ENCODE measurements at places on chromosomes 12 and 14.

DNA sequence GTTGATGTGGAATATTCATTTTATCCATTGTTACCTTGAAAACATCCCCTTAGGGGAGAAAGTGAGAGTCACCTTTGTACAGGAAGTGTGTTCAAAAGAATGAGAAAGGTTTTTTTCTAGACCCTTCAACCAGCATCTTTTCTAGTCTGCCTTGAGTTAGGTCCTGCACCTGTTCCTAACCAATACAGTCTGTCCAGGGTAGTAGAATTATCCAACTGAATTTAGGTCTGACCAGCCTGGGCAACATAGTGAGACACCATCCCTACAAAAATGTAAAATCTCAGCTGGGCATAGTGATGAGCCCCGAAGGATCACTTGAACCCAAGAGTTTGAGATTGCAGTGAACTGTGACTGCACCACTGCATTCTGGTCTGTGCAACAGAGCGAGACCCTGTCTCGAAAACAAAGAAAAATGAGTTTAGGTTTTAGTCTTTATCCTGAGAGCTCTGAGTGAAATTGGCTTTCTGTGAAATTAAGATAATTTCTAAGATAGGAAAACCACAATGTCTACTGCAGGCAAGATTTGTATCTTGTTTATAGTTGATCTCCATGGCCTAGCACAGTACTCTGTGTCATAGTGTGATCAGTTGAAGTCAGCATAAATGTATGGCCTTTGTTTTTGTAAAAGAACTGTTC, 25.2 kb downstream of the ARHGAP5 start:
- DNase-seq = no peak

- DNase-seq = no peak
Observed at GRCh38 chr12:109236257-109236656, 72.8 kb downstream of the FOXN4 start.

GRCh38 chr12:88451205-88451604, 129.1 kb downstream of the KITLG start:
- no peak for DNase-seq

- DNase-seq = no peak
Observed at GRCh38 chr12:18819484-18819883, 81.6 kb downstream of the CAPZA3 start.

DNA sequence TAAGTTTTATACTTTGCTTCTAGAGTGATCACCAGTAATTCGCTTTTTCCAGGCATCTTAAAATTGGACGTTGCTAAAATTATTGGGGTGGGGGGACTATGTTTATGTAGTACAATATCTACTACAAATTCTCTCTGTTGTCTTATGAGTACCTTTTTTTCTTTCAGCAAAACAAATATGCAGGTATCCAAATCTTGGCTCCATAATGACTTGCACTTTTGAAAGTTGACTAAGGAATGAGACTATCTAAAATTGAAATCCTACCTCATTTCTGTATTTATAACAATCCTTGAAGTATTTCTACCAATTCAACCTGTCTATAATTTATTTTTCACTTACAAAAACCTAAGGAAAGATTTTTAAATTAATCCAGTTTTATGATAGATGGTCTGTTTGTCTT, 2.4 kb downstream of the DYNC1H1 start:
- DNase-seq = no peak

GRCh38 chr12:105559310-105559709, 228.8 kb downstream of the C12orf75 start:
- DNase-seq = no peak

DNA sequence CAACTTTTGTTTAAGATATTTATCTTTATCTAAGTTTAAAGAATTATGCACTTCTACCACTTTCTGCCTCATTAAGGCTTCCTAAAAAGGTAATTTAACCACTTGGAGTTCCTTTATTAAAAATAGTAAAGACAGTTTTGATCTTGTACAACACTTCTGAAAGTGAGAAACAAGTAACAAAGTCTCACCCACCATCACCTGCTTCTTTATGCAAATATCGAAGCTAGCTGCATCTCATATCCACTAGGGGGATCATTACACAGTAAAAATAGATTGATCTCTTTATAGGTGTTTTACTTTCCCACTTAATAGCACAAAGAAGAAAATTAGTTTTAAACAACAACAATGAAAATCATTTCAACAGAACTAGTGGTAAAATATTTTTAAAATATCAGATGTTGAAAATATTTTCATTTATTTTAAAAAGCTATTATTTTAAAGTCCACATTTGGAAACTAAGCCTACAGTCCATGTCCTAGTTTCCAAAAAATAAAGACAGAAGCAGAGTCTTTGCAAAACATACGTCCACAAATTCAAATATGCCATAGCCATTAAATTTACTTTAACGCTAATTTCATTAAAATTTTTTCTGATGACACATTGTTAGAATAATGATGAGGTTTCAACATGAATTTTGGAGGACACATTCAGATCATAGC, 160.0 kb upstream of the SOX5 start:
- no peak for DNase-seq

DNA sequence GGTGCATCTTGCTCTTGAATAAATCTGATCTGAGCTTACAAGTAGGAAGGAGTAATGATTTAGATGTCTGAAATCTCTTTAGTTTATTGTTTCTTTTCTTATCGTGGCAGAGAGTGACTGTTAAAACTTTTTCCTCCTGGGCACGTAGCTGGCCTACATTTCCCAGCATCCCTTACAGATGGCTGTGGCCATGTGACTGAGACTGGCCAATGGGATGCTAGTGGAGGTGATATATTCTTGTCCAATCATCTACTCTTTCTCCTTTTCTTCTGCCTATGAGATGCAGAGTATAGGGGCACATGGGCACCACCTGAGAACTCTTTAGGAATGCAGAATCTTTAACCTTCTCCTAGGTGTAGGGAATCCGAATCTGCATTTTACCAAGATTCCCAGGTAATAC, 237.3 kb downstream of the RGS6 start:
- no peak for DNase-seq

All from stimulated activated CD4-positive, alpha-beta T cell treated with anti-CD3 and anti-CD28 coated beads, Interleukin-4, amount 100 ng/mL, for 48 hours (primary cell).